ENCODE measurements at places on chromosomes 6 and 20.
A peak's percentile ranks its signal among the peaks of the same experiment; 100 is the strongest.

DNA sequence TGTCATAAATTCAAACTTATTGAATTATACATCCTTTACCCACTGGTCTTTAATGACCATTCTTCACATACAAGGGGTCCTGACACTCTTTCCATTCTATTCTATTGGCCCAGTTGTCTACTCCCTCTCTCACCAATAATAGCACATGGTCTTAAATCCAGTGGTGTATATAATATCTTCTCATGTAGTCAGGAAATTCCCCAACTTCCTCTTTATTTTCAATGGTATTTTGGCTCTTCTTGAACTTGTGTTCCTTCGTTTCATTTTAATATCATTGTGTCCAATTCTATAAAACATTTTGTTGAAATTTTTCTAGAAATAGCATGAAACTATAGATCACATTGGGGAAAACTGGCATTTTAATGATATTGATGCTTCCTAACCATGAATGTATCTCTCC, 36.8 kb downstream of the PSMB9 start:
- DNase-seq = no peak

GRCh38 chr6:13528232-13528631, 40.8 kb upstream of the GFOD1 start:
- DNase-seq = no peak

DNA sequence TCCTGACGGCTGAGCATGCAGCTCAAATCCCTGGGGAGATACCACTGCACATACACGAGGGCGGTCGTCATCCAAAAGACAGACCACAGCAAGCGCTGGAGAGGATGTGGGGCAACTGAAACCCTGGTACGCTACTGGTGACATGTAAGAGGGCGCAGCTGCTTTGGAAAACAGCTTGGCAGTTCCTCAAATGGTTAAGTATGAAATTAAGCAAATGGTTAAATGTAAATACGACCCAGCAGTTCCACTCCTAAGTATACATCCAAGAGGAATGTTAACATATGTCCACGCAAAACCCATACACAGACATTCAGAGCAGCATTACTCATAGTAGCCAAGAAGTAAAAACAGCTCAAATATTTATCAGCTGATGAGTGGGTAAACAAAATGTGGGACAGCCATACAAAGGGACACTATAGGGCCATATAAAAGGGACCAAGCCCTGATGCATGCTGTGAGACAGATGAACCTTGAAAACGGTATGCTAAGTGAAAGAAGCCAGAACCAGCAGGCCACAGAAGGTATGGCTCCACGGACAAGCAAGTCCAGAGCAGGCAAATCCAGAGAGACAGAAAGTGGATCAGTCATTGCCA, 38.5 kb downstream of the RIPOR3 start:
- no peak for DNase-seq

DNA sequence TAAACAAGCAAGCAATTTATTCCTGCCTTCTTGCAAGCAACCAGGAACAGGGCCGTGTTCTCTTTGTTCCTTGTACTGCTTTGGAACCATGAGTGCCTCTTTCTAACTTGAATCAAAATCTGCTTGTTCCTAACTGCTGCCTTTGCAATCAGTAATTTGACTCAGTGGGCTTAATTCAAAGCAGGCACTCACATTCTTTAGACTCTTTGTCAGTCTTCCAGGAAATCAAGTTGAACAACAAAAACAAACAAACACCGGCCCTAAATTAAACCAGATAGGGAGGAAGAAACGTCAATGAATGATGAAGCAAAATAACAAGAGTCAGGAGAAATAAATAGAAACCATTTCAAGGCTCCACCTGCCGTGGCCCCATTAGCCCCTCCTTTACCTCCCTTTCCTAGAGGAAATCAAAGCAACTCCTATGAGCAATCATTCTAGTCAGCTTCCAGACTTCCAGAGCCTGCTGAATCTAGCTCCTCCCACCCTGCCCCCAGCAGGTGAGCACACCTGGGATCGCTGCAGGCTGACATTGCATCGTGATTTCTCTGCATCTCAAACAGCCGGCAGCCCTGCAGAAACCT, 582.2 kb upstream of the FLRT3 start:
- no peak for DNase-seq

DNA sequence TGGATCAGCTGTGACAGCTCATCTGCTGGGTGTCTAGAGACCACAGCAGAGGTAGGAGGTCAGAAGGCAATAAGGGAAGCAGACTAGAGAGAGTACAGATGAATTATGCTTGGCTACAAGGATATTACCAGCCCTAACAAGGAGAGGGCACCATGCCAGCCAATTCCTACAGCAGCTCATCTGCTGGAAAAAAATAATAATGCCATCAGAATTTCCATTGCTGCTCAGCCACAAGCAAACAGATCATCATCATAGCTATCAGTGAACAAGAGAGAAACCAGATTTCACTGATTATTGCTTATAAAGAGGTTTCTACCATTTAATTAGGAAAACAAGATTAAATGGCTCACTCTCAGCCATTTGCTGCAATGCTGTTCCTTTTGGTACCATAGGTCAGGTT, 66.5 kb downstream of the PSMG4 start:
- no peak for DNase-seq

DNA sequence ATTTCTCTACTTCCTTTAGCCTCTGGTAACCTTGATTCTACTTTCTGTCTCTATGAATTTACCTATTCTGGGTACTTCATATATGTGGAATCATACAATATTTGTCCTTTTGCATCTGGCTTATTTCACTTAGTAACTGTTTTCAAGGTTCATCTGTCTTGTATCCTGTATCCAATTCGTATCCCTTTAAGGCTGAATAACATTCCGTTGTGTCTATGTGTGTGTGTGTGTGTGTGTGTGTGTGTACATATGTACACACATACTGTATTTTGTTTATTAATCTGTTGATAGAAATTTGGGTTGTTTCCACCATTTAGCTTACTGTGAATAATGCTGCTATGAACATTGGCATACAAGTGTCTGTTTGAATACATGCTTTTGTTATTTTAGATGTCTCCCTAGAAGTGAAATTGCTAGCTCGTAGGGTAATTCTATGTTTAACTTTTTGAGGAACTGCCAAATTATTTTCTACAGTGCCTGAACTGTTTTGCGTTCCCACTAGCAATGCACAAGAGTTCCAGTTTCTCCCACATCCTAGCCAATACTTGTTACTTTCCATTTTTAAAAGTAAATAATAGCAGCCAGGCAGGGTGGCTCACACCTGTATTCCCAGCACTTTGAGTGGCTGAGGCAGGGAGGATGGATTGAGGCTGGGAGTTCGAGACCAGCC, 17.7 kb downstream of the SENP6 start:
- DNase-seq = no peak

DNA sequence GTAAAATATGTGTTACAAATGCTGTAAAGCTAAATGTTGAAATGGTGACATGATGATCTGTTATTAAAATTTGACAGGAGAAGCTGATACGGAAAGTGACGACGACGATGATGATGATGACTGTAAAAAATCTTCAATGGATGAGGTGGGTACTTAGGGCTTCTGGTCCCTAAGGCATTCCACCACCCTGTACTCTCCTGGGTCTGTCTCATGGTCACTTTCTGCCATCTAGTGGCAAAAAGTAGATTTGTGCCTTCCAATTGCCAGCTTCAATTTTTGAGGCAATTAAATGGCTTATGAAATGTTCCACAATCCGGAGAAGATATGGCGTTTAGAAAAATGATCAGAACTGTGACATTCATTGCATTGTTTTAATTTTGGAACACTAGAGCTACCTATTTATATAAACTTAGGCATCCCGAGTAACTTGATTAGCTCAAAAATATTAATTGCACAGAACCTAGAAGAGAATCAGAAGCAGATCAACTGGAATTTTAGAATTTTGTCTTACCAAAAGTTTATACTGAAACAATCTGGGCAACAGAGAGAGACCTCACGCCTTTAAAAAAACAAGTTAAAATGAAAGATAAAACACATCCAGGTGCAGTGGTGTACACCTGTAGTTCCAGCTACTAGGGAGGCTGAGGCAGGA, 346.5 kb upstream of the PLCB4 start:
- DNase-seq = peak; percentile 12

GRCh38 chr20:14966808-14967207, 629.4 kb upstream of the FLRT3 start:
- no peak for DNase-seq

- DNase-seq = no peak
Measured at GRCh38 chr6:170167657-170168159, 123.2 kb downstream of the DLL1 start.

DNA sequence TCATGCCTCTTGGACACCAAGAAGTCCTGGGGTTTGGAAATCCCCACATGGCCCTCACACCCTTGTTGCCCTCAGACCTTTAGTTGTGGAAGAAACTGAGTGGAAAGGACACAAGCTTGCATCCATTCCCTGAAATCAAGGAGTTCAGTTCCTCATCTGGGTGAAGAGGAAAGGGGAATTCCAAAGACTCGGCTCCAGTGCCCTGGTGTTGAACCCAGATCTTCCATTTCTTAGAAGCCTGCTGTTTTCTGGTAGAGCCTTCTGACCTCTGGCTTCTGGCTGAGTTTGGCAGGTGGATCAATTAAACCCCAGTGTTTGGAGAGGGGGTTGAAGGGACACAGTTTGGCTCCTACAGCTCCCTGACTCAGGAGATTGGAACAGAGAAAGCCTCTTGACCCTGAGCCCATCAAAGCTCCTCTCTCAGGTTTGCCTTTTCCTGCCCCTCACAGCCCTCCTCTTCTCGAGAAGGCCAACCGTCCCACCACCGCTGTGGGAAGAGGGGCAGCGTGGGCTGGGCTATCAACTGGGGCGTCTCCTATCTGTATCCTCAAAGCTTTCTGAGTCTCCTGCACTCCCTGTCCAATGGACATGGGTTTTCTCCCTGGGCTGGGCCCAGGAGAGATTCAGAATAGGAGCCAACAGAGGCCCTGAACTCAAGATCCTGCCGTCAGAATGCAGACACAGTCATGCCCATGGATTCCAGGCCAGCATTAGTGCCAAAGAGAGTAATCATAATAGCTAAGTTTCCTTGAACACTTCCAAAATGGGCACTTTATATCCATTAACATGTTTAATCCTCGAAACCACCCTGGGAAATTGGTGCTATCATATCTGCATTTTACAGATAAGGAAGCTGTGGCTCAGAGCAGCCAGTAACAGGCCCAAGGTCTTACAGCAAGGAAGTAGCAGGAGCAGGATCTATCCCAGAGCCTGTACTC, 146.2 kb downstream of the VEGFA start:
- peak; percentile 43 for DNase-seq

- DNase-seq = no peak
Measured at GRCh38 chr20:5949943-5950270, 426 bp downstream of the TRMT6 start.

- DNase-seq = no peak
Measured at GRCh38 chr6:16651871-16652270, 109.4 kb downstream of the ATXN1 start.

GRCh38 chr6:145960918-145961589, 3.1 kb downstream of the SHPRH start:
- no peak for DNase-seq

GRCh38 chr6:28865401-28866204, 58.2 kb downstream of the TRIM27 start:
- DNase-seq = peak; percentile 82

DNA sequence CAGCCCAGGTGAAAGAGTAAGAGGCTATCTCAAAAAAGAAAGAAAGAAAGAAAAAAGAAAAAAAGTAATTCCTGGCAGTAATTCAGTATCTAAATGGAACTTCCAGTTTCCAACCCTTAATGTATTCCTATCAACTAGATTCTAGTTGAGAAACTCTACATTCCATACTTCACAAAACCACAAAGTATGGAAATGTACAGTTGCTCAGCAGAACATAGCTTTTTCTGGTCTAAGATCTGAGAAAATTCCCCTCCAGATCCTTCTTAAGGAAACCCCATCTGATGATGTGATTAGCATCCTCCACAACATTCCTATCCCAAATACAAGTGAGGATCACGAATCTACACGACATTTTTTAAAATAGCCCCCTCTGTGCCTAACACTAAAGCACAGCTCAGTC, 3.6 kb downstream of the ARMH2 start:
- no peak for DNase-seq

DNA sequence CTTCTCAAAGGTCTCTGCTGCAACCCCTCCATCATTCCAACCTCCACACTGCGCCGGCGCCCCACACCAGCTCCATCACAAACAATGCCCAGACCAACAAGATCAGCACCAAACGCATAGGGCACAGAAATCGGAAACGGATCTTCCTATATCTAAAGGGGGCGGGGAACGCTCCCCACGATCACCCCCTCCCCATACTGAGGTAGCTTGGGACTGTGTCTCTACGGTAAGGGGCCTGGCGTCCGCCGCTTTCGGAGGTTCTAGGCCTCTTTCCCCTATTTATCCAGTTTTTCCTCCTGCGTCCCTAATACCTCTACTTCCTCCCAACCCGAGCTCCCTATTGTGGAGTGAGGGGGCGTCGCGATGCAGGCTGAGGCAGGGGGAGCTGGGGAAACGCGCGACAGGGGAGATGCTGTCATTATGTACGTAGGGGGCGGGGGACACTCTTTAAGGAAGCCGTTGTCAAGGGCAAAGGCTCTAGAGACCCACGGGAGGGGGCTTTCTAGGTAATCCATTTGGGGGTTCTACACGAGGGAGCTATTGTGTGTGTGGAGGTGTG, 909 bp downstream of the DNAAF9 start:
- DNase-seq = no peak
